Left ventricle myocardium superior (tissue), 1 donor: ENCODE measurements at places on chromosomes 6 and 20. TPM values are rescaled to one million over a fixed set of nuclear protein-coding genes. Genes with fewer than 3 reads are reported as not detected.

GRCh38 chr20:44908987-44909871, 631 bp upstream of the PABPC1L start:
- no peak for DNase-seq

DNA sequence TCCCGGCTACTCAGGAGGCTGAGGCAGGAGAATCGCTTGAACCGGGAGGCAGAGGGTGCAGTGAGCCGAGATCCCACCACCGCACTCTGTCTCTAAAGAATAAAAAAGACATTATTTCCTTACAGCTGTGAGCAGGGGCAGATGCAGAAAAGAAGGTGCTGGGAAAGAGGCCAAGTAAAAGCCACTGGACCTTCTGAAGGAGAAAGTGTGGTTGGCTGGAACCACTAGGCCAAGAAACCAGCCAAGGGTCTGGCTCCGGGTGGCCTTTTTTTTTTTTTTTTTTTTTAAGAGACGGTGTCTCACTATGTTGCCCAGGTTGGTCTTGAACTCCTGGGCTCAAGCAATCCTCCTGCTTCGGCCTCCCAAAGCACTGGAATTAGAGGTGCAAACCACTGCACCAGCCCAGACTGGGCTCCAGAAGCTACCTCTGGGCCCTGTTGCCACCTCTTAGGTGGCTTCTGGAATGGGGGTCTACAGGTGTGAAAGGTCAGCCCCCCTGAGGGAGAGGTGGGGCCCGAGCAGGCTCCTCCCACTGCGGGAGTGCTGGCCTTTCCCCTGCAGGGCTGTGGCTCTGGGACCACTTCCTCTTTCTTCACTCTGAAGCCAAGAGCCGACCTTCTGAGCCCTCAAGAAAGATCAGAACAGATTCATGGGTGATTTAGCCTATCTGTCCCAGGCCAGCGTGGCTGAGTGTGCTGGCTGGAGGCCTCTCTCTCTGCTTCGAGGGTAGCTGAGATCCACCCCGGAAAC, at the start of gene FGD2:
Gene FGD2 (plus strand): TSS at position 595 of the 750 bp plus-strand sequence. CDS start 163 bp downstream, outside the sequence.
- DNase-seq: no peak

DNA sequence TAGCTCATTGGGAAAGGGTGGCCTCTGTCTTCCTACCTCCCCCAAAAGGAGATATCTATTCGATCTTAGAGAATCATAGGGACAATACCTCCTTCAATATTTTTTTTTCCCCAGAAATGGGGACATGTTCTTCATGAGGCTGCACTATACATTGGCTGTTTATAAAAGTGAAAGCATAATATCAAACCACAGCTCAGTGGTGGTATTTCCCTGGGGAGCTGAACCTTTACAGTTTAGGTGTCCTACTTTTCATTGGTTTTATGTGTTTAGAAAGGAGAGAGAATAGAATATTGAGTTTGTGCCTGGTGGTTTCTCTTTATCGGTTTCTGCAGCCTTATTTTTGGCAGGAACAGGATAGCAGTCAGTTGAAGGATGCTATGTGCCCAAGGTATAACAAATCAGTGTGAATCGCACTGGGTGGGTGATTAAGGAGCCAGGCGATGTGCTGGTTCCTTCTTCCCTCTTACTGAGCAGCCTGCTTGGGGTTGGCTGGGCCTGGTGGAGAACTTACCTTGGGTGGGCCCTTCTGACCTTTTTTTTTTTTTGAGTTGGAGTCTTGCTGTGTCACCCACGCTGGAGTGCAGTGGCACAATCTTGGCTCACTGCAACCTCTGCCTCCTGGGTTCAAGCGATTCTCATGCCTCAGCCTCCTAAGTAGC, 25.2 kb downstream of the UST start:
- no peak for DNase-seq

- DNase-seq: no peak
Measured at GRCh38 chr20:41428285-41428684, 61.7 kb upstream of the EMILIN3 start.

DNA sequence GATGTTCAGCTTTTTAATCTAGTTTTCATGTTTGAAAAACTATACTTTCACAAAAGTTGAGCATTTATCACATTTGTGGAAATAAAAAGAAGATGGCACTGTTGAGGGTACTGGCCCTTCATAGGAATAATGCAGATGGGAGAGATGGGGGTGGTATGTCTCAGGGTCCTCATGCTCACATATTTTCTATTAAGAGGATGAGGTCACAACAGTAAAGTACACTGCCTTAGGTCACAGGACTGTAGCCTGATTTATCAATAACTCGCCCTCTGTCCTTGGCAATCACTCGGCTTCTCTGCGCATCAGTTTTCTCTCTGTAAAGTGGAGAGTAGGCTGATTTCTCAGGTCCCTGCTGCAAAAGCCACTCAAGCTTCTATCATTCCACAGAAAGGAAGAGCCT, 55.9 kb downstream of the PPP1R3G start:
- no peak for DNase-seq

DNA sequence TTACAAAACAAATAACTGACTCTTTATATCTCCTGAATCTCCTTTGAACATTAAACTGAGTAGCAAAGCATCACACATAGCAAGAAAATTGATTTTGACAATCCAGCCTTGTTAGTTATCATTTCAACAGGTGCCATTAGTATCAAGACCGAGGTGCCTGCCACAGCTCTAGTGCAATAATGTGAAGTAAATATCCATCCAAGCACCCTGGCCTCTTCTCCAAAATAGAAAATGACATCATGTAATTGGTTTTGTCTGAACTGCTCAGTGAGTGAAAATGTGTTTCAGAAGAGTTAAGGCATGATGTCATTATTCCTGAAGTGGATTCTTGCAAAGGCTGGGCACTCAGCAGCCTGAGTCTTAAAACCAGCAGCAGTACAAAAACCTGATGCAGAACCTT, 341.4 kb downstream of the PLCB1 start:
- DNase-seq: no peak

DNA sequence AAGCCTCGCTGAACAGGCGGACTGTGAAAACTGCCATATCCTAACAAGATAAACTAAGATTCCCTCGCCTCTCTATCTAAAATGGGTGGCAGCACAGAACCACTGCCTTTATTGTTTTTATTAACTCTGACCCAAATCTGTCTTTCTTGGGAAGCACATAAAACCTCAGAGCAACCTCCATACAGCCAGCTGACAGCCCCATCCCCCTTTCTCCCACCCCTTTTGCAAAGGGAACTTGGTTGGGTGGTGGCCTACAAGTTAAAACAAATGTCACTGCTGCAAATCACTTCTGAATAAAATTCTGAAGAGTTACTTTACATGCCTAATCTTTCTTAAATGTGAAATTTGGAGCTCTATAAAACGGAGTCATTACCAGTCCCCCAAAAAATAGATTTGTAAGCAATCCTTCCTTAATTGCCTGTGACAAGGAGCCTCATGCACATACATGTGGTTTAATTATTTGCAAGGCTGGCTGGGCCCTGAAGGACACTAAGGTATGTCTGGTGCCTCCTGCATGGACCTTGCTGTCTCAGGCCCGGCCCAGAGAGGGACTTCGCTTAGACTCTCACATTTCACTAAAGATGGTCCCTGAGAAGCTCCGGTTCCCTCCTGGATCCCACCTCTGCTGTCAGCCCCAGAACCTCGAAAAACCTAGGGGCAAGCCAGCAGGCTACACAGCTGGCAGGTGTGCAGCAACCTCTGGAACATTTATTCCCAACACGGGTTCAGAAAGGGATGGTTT, 21.7 kb downstream of the PXDC1 start:
- no peak for DNase-seq

DNA sequence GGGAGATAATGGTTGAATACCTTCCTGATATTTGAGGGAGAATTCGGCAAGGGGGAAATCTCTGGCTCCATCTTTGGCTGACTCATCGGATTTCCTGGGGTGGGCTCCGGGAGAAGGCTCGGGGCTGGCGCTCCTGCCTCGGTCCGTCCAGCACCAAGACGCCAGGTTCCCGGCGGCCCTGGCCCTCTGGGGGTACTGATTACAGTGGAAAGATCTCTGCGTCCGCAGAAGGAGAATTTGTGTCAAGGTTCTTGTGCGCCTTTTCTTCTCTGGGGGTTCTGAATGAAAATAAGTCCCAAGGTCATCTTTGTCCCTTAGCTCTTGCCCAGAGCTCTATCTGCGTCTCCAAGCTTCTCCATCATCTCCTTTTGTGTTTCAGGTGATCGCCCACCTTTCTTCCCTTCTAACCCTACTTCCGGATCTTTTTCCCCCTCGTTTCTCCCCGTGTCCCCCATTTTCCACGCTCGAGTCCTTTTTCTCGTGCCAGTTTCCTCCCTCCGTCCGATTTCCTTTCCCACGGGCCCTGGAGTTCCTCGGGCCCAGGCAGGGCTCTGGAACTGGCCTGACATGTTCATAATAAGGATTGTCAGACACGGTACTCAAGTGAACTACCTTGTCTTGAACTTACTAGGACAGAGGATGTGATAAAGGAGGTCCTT, 11.6 kb downstream of the NRN1 start:
- no peak for DNase-seq

DNA sequence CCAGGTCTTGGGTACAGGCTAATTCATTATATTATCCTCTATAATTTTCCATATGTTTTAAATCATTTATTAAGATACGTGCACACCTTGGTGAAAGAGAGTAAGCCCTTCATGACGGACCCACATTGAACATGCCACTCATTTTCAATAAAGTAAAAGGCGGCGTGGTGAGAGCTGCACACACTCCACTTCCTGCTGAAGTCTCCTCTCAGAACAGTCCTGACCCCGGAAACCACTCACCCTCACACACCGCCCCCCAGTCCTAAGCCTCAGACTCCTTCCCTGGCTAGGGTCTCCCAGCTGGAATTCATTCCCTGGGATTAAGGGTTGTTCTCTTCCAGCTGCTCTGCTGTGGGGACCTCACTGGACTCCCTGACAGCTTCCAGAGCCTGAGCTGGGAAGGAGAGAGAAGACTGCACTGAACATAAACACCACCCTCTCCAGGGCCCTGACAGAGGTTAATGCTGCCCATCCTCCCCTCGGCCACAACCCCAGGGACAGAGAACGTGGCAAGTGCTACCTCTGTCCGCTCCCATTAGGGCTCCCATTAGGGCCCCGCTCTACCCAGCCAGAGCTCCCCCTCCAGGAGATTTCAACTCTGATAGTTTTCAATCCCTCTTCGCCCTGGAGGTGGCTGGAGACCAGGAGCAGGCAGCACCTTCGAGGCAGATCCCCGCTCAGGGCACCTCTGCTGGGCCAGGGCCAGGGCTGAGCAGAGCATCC, 24.8 kb downstream of the GRM4 start:
- DNase-seq: no peak

DNA sequence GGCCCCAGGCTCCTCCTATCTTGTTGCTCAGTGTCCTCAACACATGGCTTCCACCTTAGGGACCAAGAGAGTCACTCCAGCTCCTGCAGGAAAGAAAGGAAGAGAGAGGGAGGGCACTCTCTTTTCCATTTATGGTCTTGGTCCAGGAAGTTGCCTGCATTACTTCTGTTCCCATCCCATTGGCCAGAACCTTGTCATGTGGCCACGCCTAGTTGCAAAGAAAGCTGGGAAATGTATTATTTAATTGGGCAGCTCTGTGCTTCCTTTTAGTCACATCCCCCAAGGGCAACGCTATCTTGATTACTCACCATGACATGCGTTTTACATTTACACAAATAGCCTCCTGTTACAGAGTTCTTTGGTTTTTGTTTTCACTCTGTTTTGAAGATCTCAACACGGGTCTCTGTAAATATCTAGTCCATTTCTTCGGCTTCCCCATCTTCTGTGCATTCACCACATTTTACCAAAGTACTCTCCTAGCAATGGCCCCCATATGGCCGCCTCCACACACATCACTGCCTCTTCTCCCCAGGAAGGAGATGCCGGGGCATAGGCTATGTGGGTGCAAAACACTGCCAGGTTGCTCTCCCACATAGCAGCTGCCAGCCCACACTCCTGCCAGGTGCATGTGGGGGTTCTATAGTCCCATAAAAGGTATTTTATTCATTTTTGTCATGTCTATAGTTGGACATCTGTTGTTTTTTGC, 35.7 kb upstream of the ZMYND8 start:
- no peak for DNase-seq

DNA sequence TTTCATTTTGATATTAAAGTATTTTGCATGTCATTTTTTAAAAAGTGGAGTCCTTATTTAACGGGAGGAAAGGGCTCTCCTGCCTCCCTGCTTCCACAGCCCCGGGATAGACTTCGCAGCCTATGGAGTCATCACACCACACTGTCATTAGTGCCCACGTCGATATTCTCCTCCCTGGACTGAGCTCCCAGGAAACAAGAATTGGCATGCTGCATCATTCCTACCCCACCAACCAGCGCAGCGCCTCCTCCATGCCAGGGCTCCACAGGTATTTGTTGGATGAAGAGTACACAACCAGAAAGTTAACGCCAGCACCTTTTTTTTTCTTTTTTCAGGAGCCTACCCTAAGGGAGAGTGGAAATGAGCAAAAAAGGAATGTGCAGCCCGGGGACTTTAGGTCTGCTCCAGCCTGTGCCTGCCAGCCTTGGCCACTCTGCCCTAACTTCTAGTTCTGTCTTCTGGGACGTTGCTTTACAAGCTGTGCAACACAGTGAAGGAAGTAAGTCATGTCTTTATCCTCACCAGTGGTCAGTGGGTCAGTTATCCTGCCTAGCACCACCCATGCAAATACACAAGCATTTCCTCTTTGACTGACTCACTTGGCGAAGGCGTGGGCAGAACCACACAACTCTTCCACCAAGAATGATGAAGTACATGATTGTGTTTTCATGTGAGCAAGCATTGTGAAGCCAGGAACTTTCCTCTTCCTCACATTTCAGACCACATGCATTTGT, 180.7 kb upstream of the UST start:
- DNase-seq: no peak

GRCh38 chr6:71310261-71310660, 21.6 kb downstream of the OGFRL1 start:
- DNase-seq: no peak

DNA sequence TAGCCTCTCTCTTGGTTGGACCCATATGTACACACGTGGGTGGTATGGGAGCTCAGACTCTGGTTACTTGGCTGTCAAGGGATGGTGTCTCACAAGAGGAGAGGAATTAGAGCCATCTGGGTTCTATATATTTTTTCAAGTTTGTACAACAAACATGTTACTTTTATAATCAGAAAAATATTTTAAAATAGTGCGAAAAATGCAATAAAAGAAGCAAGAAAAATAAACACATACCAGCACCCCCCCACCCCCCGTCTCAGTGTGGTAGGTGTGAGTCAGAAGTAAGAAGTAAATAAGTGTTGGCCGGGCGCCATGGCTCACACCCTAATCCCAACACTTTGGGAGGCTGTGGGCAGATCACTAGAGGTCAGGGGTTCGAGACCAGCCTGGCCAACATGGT, 2.1 kb upstream of the TIAM2 start:
- DNase-seq: no peak

DNA sequence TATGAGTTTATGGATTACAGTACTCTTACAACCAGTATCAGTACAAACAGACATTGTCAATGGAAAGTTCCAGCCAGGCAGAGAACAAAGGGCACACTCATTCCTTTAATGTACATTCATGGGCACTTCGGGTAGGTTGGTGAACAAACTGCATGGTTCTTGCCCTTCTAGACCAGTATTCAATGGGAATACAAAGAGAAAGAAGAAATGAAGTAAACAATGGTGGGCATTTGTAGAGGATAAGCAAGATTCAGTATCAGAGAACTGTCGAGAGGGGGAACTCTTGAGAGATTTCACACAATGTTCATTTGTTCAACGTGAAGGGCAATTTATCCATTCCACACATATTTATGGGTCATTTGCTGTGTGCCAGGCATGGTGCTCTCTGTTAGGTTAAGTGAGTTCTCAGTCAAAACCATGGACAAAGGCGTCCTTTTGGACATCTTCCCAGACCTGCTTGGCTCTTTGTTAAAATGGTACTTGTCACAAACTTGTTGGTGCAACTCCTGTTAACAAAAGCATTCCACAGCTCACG, 714.8 kb downstream of the DHX35 start:
- DNase-seq: no peak

MSH5 gene
- 1.3 TPM for total RNA-seq

PRRT1 gene
- total RNA-seq: 0.27 TPM

RALGAPA2 gene
- total RNA-seq: 18.9 TPM

TAF4 gene
- 11.2 TPM for total RNA-seq

TCP11 gene
- not detected for total RNA-seq
